NCI-H345 (cell line): ENCODE measurements at places on chromosomes 13 and 19.

DNA sequence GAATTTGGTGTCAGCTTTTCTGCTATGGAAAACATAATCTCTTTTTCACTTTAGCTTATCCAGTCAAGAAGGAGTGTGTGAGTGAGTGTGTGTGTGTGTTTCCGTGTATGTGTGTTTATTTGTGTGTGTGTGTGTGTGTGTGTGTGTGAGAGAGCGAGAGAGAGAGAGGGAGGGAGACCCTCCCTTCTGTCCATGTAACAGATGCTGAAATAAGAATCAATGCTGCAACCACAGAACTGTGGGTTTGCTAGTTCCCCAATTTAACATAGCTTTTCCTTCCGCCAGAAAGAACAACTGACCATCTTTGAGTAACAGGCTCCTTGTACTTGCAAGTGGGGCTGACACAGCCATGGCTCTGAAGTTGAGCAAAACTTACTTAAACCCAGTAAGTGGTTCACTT, 5.2 kb downstream of the LCP1 start:
- no peak for DNase-seq

DNA sequence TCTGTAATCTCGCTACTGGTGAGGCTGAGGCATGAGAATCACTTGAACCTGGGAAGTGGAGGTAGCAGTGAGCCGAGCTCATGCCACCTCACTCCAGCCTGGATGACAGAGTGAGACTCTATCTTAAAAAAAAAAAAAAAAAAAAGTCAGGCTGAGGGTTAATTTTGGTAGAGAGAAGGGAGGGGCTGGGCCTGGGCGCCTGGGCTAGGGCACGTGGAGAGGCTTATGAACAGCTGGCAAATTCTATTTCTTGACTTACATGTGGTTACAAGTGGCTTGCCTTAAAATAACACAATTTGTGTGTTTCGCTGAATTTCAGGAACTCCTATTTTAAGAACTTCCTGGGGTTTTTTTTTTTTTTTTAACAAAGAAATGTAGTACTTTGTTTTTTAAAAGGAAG, 47.6 kb upstream of the MAP3K10 start:
- no peak for DNase-seq

DNA sequence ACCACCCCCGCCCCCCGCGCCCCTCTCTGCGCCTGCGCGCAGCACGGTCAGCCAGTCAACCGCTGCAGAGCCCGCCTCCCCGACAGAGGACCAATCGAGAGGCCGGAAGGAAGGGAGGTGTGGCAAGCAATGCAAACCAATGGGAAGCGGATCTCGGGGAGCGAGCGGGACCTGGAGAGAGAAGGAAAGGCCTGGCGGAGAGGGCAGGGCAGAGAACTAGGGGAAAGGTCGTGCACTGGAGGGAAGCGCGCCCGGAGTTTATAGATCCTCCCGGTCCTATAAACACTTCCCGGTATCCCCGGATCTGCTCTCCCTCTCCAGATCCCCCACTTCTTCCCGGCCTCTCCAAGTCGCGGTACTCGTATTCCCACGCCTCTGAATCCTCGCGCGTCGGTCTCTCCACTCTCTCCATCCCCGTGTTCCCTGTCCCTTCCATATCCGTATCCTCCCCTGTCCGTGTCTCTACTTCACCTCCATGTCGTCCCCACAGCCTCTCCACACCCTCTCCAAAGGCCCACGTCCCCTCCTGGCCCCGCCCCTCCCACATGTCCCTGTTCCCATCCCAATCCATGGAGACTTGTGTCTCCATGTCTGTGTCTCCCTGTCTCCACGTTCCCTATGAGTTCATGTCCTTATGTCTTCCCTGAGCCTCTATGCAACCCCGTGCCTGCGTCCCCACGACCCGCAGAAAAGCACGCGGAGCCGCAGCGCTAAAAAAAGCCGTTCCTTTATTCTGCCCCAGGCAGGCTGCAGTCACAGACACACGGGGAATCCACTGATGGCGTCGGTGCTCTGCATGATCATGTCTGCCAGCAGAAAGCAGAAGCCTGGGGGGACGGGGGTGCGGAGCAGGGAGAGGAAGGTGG, 434 bp upstream of the ETFB start:
- DNase-seq = no peak

- no peak for DNase-seq
Measured at GRCh38 chr19:2615782-2616181, 86.7 kb downstream of the GNG7 start.

DNA sequence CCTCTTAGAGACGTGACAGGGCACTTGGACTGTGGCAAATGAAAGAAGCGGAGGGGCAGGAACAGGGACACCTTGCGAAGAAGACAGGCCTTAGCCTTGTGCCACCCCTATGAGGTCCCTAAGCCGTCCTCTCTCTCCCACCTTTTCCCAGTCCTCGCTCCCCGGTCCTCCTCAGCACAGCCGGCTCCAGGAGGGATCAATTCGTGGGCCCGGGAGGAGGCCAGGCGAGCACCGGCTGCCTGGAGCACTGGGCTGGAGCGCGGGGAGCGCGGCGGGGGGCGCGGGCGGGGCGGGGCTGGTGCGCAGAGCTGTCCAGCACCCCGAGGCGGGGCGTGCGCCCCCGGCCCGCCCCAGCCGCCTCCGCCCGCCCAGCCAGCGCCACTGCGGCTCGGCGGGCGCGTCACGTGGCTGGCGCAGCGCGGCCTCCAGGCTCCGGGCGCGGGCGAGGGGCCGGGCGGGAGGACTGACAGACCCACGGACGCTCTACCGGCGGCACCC, at the start of gene LRP3:
Gene LRP3, plus strand, starts transcription at position 466 of the 498 bp plus-strand sequence. CDS start 456 bp downstream, outside the sequence.
- DNase-seq = peak; percentile 86

DNA sequence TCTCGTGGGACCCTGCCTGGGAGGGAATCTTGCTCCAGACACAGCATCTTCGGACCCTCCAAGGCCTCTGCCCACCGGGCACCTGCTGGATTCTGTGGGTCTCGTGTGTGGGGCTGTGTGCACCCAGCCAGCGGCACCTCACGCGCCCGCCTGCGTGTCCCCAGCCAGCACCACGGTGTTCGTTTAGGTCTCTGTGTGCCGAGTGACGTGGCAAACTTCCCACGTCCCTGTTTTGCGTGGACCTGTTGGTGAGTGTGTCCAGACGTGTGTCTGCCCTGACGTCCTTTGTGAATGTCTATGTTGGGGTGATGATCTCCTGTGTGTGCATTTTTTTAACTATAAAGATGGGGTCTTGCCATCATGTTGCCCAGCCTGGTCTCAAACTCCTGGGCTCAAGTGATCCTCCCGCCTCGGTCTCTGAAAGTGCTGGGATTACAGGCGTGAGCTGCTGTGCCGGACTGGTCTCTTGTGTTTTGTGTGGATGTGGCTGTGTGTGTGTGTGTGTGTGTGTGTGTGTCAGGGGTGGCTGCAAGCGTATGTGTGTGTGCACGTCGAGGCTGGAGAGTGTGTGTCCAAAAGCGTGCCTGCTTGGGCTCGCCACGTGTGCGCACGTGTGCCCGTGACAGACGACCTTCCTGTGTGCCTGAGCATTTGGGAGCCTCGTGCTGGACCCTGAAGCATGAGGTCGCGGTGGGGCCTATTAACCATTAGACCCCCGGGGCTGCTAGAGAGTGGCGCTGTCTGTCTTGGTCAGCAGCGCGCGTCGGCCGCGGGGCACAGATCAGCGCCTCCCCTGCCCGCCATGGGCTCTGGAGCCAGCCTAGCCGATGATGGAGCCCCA, 15.7 kb downstream of the ARID3A start:
- no peak for DNase-seq

- DNase-seq = no peak
Measured at GRCh38 chr13:97896446-97896845, 57.0 kb upstream of the IPO5 start.

DNA sequence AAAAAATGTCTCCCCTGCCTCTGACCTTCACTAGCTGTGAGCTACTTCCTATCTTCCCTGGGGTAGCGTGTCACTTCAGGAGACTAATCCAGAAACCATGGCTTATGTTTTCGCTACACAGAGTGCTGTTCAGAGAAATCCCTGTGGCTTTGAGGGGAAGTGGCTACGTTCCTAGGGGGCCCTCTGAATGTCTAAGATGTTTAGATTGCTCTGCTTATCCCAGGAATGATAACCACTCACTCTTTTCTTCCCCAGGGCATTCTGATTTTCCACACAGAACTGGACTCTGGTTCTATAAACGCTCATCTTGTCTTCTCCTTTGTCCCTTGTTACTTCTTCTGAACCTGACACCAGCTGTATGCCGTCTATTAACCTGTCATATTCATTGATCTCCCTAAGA, 572.5 kb downstream of the OLFM4 start:
- DNase-seq = no peak

- DNase-seq = no peak
Measured at GRCh38 chr13:102817241-102817640, 18.3 kb downstream of the BIVM start.
